ENCODE measurements at places on chromosomes 12 and 14.

GRCh38 chr12:82876075-82876474, 189.4 kb downstream of the TMTC2 start:
- no peak for DNase-seq

DNA sequence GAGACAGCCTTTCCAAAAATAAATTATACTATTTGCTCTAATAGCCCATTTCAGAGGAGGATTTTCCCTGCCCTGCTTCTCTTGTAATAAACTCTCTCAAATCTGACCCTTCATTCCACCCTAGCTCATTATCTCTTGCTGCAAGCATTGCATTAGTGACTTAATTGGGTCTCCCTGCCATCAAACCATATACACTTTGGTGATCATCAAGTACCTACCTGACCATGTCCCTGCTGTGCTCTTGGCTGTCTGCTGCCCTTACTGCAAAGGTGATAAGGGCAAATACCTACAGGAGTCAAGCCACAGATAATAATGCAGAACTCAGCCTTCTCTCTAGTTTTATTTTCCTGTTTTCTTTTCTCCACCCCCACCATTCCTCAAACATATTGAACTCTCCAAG, 88.4 kb downstream of the LIN7A start:
- DNase-seq: no peak

- DNase-seq: no peak
Observed at GRCh38 chr12:130703733-130704375, 12.2 kb downstream of the RIMBP2 start.

DNA sequence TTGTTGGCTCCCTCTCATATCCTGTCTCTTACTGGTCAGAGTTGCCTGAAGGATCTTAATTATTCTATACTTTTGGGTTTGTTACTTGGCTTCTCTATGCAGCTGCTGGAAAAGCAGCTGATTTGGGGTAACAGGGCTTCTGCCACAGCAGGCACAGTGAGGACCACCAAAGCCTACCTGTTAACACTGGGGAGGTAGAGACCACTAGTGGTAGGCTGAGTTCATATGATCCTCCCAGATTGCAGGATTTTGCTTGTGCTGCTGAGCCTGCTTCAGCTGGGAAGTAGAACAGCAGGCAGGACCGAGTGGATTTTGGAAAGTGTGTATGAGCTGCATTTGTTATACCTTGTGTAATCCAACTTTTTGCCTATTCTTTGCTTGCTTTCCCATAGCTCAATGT, 34.1 kb downstream of the RCOR1 start:
- no peak for DNase-seq

DNA sequence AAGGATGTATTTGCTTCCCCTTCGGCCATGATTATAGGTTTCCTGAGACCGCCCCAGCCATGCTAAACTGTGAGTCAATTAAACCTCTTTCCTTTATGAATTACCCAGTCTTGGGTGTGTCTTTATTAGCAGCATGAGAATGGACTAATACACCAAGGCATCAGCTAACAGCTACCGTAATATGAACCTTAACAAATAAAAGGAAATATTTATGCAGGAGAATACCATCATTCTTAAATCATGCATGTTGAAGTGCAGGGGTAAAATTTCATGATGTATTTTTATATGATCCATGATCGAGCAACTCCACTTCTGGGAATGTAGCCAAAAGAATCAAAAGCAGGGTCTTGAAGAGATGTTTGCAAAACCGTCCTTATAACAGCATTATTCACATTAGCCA, 379.0 kb downstream of the NPAS3 start:
- DNase-seq: no peak

- no peak for DNase-seq
Observed at GRCh38 chr12:16553457-16553856, 52.5 kb downstream of the LMO3 start.

GRCh38 chr12:122688291-122688690, 14.9 kb downstream of the HCAR2 start:
- DNase-seq: no peak

- no peak for DNase-seq
Observed at GRCh38 chr12:115174920-115175319, 490.9 kb upstream of the TBX3 start.

DNA sequence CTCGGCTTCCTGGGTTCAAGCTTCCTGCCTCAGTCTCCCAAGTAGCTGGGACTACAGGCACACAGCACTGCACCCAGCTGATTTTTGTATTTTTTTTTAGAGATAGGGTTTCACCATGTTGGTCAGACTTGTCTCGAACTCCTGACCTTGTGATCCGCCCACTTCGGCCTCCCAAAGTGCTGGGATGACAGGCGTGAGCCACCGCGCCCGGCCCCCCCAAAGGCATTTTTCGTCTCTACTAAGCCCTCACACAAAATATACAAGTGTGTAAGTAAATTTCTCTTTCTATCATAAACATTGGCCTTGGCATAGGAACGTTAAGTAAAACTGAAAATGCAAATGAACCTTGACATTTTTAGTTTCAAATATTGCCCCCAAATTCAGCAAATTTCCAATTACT, 2.1 kb downstream of the ACAD10 start:
- no peak for DNase-seq

All from NCI-H1048 (cell line).